Cardiac muscle cell (in vitro differentiated cells and primary cell): ENCODE measurements at places on chromosomes 16 and 17. TPM values are rescaled to one million over a fixed set of nuclear protein-coding genes. Genes with fewer than 3 reads are reported as not detected.

GRCh38 chr16:58000706-58001676 lies at the start of gene USB1:
TSS of gene USB1 (plus strand) at chr16:58001407. CDS start at chr16:58001484, 77 bp downstream.
- H3K36me3 ChIP-seq = peaks cover 8% of the 10 kb centered on the region
- H3K4me1 ChIP-seq = peaks cover 16% of the 10 kb centered on the region
- peak within 1 kb of the TSS; percentile 93 for H3K27ac ChIP-seq
- DNase-seq = peak; percentile 93

DNA sequence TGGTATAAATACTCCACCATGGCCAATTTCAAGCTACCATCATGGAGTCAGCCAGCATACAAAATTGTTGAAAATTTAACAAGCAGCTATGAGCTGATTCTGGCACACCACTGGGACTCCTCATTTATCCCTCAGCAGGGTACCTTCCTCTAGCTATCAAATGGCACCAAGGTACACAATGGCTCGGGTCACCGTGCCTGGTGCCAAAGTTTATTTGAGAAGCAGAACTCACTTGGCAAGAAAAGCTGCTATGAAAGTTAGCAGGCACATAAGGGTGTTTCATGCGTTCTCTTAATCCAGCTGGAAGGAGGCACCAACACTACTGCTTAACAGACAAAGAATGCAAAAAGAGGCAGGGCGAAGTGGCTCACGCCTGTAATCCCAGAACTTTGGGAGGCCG lies 51.6 kb downstream of the IKZF3 start:
- DNase-seq = no peak
- no peaks in the 10 kb centered on the region for H3K36me3 ChIP-seq
- H3K4me3 ChIP-seq = no peak overlapping the region

- H3K4me3 ChIP-seq = no peak overlapping the region
- H3K36me3 ChIP-seq = no peaks in the 10 kb centered on the region
- peak; percentile 13 for DNase-seq
These were observed 6.1 kb upstream of the ENDOV start for GRCh38 chr17:80408872-80409271.

Gene CES3
- total RNA-seq = 6.2 and 12.8 TPM in 2 replicates
